ENCODE measurements at places on chromosomes 2 and 18.

GRCh38 chr2:149077861-149078260 is 39.4 kb downstream of the LYPD6B start:
- no peak for DNase-seq

DNA sequence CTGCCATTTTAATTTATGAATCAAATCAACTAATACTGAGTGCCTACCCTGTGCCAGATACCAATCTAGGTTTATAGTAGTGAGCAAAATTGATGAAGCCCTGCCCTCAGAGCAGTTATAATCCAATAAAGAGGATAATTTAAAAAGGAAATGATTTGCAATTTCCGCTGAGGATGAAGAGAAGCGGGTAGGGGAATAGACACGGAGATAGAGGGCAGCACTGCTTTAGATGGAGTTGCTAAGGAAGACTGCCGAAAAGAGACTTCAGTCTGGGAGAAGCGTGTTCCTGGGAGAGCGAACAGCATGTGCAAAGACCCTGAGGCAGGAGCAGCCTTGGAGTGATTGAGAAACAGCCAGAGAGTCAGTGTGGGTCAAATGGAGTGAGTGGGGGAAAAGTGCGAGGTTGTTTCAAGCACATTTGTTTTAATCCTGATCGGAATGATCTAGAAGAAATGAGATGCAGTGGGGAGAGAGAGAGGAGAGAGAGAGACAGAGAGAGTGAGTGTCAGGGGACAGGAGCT is 12.4 kb downstream of the LAMA3 start:
- no peak for DNase-seq

GRCh38 chr2:27901234-27901633 is 10.7 kb downstream of the BABAM2 start:
- peak; percentile 63 for DNase-seq

DNA sequence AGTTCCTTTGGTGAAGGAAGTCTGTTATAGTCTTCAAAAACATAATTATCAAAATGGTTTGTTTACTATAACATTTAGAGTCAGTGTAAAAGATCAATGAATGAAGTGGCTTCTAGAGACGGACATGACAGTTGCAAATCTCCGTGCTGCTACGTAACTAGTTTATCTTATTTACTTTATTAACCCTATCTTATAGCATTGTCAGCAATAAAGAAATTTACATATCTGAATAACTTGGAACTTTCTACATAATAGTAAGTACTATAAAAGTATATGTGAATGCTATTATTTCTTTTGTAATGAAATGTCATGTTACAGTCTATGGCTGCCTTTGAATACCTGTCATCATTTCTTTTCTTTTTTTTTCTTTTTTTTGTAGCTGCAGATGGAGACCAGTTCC is 246.8 kb downstream of the PTH2R start:
- DNase-seq, result no peak

- no peak for DNase-seq
Measured at GRCh38 chr2:8550937-8551621, 130.8 kb upstream of the ID2 start.

DNA sequence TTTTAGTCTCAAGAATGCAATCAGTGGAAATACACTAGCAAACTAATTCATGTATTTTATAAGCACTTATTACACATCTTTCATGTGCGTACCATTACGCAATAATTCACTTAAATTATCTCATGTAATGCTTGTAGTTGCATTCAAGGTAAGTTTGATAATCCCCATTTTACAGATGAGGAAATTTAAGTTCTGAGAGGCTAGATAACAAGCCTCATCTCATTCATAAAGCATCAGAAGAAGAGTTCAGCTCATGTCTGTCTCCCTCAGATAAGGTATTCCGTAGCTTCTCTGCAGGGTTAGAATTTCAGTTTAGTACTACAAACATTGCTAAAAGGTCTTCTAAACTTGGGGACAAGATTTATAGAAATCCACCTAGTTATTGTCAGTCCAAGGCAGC is 47.8 kb downstream of the HNMT start:
- DNase-seq, result no peak

- DNase-seq, result no peak
Measured at GRCh38 chr18:57080479-57080878, 66.4 kb upstream of the BOD1L2 start.

- no peak for DNase-seq
Measured at GRCh38 chr2:169480079-169480465, 778 bp downstream of the BBS5 start.

DNA sequence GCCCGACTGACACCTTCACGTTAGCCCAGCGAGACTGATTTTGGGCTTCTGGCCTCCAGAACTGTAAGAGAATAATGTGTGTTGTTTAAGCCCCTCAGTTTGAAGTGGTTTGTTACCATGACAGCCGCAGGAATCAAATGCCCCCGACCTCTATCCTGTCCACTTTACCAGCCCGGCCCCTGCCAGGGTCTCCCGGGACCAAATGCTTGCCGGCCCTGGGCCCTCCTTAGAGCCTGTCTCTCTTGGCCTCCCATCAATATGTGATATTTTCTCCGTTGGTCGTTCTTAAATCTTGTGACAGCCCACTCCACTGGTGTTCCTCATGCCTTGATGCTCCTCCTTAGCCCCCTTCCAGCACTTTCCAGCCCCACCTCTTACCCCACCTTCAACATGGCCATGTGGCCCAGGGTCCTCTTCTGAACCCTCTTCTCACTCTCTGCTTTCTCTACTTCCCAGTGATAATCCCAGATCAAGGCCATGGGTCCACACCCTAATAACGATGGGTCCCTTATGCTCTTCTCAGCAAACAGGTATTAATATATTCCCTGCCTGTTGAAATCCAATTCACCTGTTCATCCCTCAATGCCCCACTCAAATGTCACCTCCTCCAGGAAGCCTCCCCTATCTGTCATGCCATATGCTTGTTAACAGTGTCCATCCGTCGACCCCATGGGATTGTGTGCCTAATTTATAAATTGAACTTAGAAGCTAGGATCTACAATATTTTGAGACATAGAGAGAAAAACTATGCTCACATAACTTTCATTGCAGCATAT is 192.8 kb downstream of the ZFP36L2 start:
- DNase-seq, result no peak

Data from activated CD4-positive, alpha-beta memory T cell treated with anti-CD3 and anti-CD28 coated beads for 36 hours (primary cell).